Stimulated activated CD4-positive, alpha-beta T cell treated with anti-CD3 and anti-CD28 coated beads, Interleukin-1b, Interleukin-23, amount 100 ng/mL, for 1 hour (primary cell): ENCODE measurements at places on chromosomes 12 and 14.

DNA sequence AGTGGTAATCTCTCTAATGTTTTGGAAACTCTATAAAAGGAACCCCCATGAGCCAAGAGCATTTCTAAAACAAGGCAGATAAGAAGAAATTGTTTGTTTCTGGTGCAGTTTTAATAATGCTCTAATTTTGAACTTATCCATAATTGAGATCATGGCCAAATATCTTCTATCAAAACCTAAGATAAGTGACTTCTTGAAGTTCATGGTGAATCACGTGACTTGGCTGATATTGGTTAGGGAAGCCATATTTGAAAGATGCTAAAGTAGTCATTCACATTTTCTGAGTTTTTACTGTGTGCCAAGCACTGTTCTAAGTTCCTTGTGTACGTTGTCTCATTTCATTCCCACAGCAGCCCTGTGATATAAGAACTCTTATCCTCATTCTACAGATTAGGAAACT, 157.9 kb downstream of the KICS2 start:
- no peak for DNase-seq

DNA sequence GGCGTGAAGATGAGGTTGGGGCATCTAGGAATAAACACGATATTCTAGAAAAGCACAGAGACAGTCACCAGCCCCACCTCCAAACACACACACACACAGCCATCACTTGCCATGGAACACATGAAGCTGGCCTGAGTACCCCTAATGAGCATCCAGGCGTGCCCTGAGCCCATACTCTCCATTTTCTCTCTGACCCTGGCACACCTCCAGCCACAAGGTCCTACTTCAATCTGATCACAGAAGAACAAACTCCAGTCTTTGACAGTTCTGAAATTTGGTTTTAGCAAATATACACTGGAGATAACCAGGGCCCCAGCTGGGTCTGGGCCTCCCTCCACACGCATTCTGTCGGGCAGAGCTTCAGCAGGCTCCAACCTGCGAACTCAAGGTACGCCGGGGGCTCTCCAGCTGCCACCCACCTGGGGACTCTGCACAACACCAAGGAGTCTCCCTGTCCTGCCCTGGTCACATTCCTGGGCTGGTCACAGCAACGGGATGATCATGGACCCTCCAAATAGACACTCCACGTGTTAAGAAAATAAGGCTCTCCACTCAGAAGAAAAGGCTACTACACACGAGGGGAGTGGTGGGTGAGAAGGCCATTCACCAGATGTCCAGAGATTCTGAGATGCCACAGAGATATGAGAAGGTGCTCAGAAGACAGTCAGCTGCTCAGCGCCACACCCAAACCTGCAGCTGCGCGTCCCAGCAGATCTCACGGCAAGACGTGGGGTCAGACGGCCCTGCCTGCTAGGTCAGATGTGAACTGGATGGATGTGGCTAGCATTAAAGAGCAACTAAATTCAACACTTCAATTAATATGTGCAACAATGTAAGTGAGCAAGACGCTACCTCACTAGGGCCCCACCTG, 57.0 kb upstream of the PNMA1 start:
- DNase-seq = no peak

DNA sequence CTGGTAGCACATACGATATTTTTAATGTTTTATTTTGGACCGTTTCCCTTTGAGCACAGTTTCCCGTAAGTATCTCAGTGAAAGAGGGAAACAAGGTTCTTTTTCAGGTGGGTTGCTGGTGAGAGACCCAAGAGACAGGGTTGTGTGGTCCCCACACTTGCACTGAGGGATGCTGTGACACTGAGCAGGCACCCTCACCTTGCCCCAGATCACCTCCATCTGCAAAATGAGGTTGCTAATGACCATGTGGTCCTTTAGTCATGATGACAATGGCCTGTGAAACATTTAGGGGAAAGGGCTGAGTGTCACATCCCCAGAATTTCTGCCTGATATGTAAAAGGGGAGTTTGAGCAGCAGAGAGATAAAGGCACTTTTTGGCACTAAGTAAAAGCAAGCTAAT, 4.3 kb downstream of the CCND2 start:
- no peak for DNase-seq

DNA sequence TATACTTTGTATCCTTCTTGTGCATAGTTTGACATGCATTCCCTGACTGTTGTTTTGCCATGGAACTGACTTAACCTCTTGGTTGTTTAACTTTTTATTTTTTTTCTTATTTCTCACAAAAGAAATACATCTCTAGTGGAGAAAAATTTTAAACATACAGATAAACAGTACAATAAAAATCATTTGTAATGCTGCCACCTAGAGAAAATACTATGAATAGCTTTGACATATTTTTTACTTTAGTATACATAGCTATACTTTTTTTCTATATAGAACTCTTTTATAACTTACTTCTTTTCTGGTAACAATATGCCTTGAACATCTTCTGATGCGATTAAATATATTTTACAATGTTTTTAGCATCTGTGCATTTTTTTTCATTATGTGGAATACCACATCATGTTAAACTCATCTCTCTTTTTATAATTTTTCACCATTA, 184.5 kb downstream of the AKAP6 start:
- DNase-seq = no peak

DNA sequence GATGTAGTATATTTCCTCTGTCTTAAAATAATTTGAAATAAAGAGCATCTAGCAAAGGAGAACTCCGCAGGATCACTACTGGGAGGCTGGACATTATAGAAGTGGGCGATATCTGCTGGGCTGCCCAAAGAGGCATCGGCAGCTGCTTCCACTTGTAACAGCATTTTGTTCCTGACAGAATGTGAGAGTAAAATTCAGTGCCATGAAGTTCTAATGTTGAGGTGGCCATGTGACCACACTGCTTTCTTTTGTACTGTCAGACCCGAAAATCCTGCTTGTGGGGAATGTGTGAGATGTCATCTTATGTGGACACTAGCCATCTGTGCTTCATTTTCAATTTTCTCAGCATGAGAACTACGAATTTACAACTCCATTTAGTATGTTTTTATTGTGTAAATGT, 151.9 kb downstream of the ACSS3 start:
- DNase-seq = no peak

DNA sequence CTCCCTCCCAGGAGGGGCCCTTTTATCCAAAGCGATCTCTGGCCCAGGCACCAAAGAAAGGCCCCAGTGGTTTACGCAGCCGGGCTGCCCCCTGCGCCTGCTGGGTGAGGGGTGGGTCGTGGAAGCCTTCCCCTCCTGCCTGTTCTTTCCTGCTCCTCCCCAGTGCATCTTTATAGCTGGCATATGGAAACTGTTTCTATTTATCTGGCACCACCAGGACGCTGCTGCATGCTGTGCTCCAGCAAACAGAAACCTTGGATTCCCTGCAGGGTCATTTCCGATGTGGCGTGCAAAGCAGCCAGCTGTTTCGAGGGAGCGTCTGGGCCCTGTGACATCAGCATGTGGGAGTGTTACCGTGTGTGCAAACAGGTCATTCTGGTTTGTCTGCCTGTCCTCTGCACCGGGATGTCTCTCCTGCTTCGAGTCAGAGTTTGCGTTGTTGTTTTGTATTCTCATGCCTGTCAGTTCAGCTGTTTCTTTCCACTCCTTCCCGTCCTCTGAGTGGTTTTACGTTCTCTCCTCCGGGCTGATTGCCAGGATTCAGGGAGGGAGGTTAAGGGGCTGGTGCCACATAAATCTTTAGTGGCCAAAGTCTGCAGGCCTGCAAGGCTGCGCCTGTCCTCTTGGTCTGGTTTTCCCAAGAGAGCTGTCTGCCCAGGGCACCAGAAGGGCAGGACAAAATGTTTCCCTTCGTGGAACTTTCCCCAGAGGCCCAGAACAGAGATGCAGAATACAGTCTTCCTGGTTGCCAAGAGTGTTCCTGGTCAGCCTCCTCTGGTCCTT, 24.6 kb downstream of the TPCN1 start:
- DNase-seq = no peak

DNA sequence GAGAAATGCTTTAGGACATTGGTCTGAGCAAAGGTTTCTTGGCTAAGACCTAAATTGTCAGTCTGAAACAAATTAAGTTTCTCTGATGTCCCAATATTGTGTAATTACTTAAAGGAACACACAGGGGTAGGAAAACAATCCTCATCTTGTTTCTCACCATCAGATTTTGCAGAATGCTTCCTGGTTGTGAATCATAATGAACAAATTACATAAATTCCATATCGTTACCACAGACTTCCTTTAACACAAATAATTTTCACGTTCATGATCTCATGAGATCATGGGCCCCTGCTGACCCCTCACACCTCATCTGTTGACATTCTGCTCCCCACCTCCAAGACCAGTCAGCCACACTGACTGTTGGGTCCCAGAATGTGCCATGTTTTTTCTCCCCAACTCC, 194.1 kb downstream of the MON2 start:
- no peak for DNase-seq

DNA sequence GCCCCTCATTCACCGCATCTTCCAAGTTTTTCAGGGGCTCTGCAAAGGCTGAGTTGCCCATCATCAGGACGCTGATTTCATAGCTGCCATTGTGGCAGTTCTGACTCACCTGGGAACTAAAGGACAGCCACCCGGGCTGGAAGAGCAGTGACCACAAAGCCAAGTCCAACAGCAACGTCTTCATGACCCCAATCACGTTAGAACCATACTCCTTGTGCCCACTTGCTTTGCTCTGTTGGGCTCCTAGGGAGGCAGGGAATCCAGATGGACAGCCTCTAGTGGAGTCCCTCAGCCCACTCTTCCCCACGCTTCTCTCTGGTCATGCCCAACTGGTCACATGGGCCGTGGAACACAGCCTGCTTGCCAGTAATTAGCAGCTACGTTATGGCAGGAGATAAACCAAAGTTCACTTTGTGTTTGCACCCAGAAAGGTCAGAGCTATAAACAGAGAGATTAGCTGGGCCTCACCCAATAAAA, at the start of gene GUCY2C:
TSS of gene GUCY2C (minus strand) at position 335 of the 477 bp plus-strand sequence. CDS start at position 184, 151 bp downstream.
- DNase-seq = no peak

DNA sequence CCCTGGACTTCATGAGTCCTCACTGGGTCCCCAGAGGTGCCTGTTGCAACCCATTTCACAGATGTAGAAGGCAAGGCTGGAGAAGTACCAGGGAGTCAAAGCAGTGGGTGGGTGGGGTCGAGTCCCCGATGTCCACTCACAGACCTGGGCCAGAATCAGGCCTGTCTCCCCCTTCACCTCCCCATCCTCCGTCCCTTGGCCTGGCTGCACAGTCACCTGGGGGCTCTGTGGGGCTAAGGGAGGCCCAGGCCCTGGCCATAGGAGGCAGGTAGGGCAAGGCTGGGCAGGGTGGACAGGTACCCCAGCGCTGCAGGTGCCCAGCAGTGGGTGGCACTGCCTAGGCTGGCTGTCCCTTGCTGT, 29.5 kb downstream of the RTL1 start:
- no peak for DNase-seq

DNA sequence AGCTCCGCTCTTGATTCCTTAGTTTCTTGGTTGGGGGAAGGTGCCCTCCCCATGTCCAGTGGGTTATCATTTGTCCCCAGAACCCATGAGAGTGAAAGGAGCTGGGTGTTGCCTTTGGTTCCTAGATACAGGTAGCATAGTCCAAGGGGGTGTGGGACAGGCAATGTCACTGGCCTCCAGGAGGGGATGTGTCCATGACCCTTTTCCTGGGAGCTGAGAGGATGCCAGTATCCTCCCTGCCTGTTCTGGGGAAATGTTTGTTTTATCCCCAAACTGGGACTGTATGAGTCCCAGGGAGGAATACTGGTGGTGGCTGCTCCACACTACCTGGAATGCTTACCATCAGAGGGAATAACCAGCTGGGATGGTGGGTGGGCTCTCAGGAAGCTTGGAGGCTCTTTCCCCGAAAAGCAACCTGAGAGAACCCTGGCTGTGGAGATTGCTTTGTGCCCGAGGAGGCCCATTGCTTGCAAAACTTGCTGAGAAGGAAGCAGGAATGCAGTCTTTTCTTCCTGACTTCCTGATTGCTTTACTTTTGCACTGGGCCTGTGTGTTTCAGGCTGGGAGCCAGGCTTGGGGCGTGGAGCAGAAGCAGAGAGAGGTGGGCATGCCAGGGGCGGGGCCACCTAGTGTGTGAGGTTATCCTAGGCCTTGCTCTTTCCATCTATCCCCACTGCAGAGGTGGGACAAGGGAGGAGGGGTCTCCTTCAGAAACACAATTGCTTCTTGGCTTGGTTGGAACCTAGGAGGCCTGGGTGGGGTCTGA, 715 bp upstream of the SLC10A1 start:
- no peak for DNase-seq

DNA sequence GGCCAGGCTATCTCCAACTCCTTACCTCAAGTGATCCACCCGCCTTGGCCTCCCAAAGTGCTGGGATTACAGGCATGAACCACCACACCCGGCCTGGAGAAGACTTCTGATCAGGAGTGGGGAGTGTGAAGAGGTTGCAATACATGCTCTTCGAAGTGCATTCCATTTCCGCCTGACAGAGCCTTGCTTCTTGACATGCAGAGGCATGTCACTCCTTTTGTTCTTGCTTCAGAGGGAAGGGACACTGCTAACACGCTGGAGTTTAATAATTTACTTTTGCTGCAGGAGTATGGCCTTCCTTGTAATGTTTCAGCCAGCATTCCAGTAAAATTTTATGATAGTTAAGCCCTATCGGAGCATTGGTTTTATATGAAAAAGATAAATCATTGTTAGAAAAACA, 74.9 kb downstream of the SLC25A47 start:
- DNase-seq = no peak

GRCh38 chr14:32561520-32561919, 232.4 kb downstream of the AKAP6 start:
- no peak for DNase-seq
